Natural killer cell treated with Interleukin-12 subunit alpha and Interleukin-12 subunit beta and Interleukin-15 and Interleukin-18, amount 100 ng/mL, for 72 hours (primary cell): ENCODE measurements at places on chromosomes 7 and 10. TPM values are rescaled to one million over a fixed set of nuclear protein-coding genes. Genes with fewer than 3 reads are reported as not detected.

- DNase-seq: no peak
- no peak overlapping the region for H3K27ac ChIP-seq
- H3K27me3 ChIP-seq: no peaks in the 10 kb centered on the region
- peaks cover 9% of the 10 kb centered on the region for H3K36me3 ChIP-seq
- H3K4me1 ChIP-seq: peaks cover 32% of the 10 kb centered on the region
- no peak overlapping the region for H3K4me3 ChIP-seq
Observed at GRCh38 chr7:140142031-140142430, 34.8 kb downstream of the KDM7A start.

GRCh38 chr10:78302989-78303854 lies 269.6 kb downstream of the RPS24 start:
- peak; percentile 95 for DNase-seq
- no peaks in the 10 kb centered on the region for H3K36me3 ChIP-seq
- H3K27ac ChIP-seq: peak overlapping the region; percentile 77
- peak overlapping the region; percentile 89 for H3K4me3 ChIP-seq

DNA sequence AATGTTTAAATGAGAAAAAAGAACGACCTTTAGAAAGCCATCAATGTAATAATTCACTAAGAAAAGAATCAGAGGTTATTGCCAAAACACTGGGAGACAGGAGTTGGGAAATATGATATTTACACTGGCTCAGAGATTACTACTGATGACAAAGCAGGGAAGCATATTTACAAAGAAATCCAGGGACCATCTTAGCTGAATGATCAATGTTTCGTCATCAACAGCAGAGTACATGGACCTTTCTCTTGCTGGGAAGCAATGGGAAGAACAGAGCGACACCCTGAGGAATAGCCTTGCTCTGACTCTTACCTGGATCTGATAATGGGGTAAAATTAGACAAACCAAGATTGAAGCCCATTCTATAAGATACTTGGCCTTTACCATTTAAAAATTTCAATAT lies 1293.5 kb downstream of the XPNPEP1 start:
- no peaks in the 10 kb centered on the region for H3K27me3 ChIP-seq
- no peak overlapping the region for H3K27ac ChIP-seq
- H3K36me3 ChIP-seq: no peaks in the 10 kb centered on the region

- no peak overlapping the region for H3K27ac ChIP-seq
- no peak overlapping the region for H3K4me3 ChIP-seq
- DNase-seq: no peak
- H3K27me3 ChIP-seq: peaks cover 12% of the 10 kb centered on the region
Observed at GRCh38 chr10:94383530-94383929, 18.8 kb upstream of the TBC1D12 start.

Gene ATOH7
- not detected for total RNA-seq

Gene IL6
- total RNA-seq: 253 TPM
